ENCODE measurements at places on chromosomes 12 and 14.

- DNase-seq: no peak
Observed at GRCh38 chr12:56722832-56723231, 2.3 kb downstream of the NACA start.

DNA sequence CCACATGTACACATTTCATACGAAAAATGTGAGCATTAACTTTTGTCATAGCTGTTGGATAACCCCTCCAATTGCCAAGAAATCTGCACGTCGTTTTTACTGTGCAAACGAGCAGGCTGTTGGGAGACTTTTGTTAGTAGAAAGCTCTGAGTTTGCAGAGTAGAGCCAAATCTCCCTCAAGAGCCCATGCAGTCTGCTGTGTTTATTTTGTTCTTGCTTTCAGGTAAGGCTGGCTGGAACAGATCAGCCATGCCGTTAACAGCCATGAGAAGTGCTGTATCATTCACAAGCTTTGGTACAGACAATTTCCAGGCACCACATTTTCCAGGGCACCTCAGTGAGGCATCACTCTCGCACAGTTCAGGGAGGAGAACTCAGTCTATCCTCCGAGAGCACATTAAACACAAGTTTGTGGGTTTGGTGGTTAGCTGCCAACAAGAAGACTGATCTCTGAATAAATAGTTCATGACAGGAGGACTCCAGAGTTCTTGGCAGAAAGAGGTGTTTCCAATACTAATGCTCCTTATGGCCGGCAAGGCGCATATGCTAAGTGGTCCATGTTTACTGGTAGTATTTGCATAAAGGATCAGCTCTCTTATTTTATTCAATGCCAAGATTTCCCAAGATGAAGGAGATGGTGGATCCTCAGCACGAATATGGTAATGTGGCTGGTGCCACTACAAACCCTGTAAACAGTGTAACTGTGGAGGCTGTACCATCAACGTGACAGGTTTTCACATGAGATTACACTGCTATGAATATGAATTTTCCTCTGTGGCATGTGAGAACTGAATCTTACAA is 30.3 kb upstream of the PELI2 start:
- DNase-seq: peak; percentile 29

- DNase-seq: no peak
Observed at GRCh38 chr12:107329569-107330324, 236.4 kb upstream of the CRY1 start.

GRCh38 chr14:93582516-93582915 is 151.8 kb downstream of the UNC79 start:
- no peak for DNase-seq

GRCh38 chr14:103298620-103299019 is 35.4 kb upstream of the EIF5 start:
- no peak for DNase-seq
